ENCODE measurements at places on chromosomes 6 and 20. TPM values are rescaled to one million over a fixed set of nuclear protein-coding genes. Genes with fewer than 3 reads are reported as not detected.

DNA sequence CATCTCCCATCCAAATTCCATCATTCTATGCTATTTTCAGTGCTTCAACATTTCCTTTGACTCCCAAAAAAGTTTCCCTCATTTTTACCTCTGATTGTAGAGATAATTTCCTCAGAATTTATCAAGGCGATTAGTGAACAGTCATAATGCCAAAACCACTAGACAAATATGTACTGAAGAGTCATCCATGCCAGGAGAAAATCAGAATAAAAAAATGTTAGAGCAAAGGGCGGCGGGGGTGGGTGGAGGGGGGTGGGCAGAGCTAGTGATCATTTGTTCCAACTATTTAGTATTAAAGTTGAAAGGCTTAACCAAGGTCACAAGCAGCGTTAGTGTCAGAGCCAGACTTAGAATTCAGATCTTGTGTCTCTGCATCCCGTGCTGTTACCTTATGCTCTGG, 5.3 kb upstream of the ADGRF5 start:
- no peak for DNase-seq

Gene DAAM2
- 1.3 TPM for total RNA-seq

GRCh38 chr6:114862819-114863218, 520.0 kb upstream of the HS3ST5 start:
- DNase-seq = no peak

Gene SSTR4
- total RNA-seq = not detected

Gene HMGN4
- 88.5 TPM for total RNA-seq

DNA sequence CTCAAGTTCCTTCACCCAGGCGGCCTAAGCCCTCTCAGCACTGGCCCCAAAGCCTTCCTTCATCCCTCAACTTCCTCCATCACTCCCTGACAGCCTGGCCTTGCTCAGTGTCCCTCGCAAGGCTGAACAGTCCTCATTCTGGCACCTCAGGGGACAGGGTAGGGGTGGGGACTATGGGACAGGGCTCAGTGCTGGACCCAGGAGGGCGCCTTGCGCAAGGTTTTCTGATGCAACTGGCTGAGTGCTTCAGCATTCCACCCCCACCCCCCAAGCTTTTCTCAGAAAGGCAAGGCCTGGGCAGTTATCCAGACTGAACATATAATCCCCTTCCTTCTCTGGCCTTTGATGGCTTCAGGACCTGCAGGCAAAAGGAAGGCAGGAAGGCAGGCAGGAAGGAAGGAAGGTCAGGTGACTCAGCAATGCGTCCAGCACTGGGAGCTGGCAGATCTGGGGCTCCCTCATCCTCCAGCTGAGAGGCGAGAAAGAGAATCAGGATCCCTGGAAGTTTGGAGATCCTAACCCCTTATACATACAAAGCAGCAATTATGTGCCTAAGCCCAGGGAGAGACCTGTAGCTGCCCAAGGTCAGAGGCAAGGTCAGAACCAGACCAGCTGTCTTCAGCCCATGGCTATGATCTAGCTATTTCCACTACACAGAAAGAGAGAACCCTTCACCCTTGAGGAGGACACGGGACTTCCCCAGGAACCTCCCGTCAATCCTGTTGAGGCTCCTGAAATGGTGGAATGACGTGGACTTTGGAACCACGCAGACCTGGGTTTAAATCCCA, 8.6 kb upstream of the TRIB3 start:
- no peak for DNase-seq

DNA sequence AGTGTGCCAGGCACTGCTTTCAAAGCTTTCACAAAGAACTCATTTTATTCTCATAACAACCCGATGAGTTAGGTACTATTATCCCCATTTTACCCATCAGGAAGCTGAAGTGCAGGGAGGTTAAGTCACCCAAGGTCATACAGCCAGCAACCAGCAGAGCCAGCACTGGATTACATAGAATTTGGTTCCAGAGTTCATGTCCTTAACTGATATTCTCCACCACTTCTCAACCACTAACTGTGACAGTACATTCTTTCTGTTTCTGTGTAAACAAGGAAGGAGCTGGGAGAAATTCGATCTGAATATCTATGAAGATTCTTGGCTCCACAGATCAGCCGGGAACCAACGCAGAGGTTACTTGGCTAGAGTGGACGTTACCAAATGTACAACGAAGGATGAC, 98.0 kb downstream of the KIF16B start:
- DNase-seq = no peak

Gene NRSN1
- total RNA-seq = not detected

DNA sequence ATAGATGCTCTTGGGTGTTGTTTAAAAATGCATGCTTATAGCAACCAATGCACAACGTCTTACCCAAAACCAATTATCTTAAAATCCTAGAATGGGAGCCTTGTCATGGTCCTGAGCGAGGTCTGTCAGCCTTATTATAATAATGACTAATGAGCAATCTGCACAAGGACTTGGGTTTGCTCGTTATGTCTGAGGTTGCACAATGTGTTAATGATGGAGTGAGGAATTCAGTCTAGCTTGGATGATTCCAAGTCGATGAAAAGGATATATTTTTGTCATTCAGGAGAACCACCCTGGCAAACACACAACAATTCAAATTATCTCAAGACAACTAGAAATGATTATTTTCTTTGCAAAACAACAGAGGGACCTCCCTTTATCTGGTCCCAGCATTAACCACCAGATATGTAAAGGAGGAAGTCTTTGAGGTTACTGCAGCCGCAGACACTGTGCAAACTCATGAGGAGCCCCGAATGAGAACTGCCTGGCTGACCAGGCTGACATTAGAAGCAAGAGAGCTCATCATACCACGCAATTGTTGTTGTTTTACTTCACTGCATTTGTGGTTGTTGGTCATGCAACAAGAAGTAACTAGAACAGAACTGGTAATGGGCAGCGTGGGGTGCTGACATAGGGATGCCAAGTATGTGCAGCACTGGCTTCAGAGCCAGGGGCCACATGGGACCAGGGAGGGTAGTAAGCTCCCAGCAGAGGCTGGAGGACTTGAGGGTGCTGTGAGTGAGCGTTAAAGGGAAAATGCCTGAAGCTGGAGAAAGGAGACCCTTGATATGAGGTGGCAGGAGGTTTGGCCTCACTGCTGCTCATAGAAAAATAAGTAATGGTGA, 488.3 kb downstream of the CDH26 start:
- DNase-seq = no peak

Gene MOCS1
- 15.0 TPM for total RNA-seq

DNA sequence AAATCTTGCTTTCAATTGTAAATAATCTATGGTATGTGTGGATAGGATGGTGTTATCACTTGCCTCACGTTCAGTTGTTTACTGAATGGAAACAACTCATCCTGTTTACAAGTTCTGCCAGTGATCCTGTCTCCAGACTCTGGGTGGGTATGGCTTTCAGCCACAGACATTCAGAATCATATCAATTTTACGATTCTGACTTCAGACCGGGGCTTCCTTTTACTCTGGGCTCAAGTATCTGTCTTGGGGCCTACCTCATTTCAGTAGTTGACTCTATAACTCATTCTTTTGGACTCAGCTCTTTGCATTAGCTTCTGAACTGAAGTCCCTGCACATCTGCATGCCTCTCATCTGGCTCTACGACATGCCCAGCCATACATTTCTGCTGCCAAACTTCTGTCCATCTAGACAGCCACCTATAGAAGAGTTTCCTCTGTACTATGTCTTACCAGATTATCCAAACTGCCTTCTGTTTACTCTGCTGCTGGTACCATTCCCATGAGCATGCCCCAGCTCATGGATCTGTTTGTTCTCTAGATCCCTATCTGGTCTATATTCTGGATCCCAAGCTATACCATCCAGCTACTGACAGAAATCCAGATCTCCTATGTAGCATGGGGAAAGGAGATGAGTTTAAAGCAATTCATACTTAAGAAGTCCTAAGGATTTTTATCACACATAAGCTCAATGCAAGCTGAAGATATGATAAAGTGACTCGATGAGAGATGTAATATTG, 34.3 kb downstream of the FYN start:
- DNase-seq = no peak

Gene SH3BGRL2
- total RNA-seq = 31.6 TPM

Gene BPIFA1
- not detected for total RNA-seq

DNA sequence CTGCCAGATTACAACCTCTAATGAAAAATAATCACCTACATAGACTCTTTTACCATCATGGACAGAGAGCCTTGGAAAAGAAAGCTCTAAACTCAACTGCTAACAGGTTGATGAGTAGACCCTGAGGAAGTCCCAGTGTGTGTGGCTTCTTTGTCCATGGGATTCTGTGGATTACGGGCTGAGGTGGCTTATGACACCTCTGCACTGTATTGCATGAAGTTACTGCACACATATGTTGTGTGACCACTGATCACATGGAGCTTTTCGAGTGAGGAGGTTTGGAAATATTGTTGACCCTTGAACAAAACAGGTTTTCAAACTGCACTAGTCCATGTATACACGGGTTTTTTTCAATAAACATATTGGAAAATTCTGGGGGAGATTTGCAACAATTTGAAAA, 124.4 kb downstream of the RIN2 start:
- DNase-seq = no peak

Gene RBBP8NL
- total RNA-seq = not detected

DNA sequence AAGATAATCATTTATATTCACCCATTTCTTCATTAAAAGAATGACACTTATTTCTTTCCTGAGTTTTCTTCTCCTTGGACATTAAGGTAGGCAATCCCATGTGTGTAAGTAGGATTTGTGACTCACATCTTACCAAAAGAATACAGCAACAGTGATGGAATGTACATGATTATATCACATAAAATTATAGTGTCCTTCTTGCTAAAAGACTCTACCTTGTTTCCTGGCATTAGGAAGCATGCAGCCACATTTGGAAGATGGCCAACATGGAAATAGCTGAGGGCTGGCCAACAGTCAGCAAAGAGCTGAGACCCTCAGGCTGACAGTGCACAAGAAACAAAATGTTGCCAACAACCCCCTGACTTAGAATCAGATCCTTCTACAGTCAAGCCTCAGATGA, 327.9 kb upstream of the MARCKS start:
- DNase-seq = no peak

Gene GJA10
- not detected for total RNA-seq

- DNase-seq = no peak
These were observed 806 bp downstream of the MICAL1 start for GRCh38 chr6:109454496-109455436.

Gene MDFI
- total RNA-seq = 99.6 TPM

- no peak for DNase-seq
These were observed 20.7 kb downstream of the DCBLD1 start for GRCh38 chr6:117503211-117503610.

- DNase-seq = no peak
These were observed 44.0 kb downstream of the UST start for GRCh38 chr6:148790817-148791216.

DNA sequence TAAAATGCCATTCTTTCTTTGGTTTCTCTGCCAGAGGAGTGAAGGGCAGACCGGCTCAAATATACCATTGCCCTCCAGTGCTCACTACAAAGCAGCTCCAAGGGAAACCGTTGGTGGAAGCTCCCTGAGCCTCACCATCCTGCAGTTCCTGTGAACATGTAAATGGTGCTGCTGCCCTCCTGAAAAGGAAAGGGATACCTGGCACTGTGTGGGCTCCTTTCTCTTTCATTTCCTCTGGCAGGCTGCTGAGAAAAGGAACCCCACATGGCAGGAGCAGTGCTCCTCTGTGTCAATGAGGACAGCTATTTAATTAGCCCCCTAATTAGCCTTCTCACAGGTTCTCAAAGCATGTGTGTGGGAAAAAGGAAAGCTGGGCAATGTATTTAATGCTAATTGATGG, 142.5 kb downstream of the KLHL32 start:
- DNase-seq = no peak

DNA sequence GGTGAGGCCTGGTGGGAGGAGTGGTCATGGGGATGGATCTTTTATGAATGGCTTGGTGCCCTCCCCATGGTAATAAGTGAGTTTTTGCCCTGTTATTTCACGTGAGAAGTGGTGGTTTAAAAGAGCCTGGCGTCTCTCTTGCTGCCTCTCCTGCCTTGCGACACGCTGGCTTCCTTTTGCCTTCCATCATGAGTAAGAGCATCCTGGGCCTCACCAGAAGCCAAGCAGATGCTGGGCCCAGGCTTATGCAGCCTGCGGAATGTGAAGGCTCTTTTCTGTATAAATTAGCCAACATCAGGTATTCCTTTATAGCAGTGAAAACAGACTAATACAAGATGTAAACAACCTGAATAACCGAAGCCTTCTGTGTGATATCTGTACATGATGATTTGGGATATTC, 27.6 kb downstream of the VTA1 start:
- DNase-seq = no peak

Gene EIF2S2
- 132 TPM for total RNA-seq

Gene ZBP1
- 0.07 TPM for total RNA-seq

GRCh38 chr20:45114465-45115385, at the start of gene WFDC5:
TSS of gene WFDC5 (minus strand) at chr20:45115174. CDS start at chr20:45115083, 91 bp downstream.
- no peak for DNase-seq

Gene CASS4
- not detected for total RNA-seq

DNA sequence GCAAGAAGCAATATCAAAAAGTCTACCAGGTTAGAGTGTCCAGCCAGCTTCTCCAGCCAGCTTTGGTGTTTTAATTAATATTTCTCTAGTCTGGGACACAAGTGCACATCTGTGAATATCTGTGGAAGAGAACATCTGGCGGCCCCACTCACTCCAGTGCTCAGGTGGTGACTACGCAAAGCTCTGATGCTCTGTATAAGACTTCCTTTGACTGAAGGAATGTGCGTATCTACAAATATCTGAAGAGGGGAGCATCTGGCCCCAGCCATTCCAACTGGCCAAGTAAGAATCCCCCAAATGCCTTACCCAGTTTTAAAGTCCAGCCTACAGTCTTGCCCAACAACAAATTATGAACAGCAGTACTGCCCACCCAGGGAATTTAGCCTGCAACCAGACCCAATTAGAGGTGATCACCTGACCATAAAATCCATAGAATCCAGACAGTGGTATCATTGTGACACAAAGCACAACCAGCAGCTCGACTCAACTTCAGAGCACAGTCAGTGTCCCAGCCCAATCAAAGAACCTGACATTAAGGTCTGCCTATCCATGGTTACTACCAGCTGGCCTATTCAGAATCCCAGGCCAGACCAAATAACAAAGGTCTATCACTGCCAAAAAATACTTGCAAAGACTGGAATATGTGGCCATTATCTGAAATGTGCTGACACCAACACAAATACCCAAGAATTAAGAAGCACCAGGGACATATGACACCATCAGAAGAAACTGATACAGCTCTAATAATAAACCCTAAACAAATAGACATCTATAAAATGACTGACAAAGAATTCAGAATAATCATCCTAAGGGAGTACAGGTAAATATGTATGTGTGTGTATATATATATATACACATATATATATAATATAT, 76.1 kb upstream of the MANEA start:
- no peak for DNase-seq

Gene PGC
- total RNA-seq = not detected

Measured in kidney epithelial cell (primary cell).